Bronchial smooth muscle cell (primary cell): ENCODE measurements at places on chromosomes 3 and 15. TPM values are rescaled to one million over a fixed set of nuclear protein-coding genes. Genes with fewer than 3 reads are reported as not detected.

The RAP2B gene
- total RNA-seq: 18.3 and 18.5 TPM in 2 replicates

The CCDC39 gene
- total RNA-seq: under 0.01 and 0.52 TPM in 2 replicates

The ATP10A gene
- 2.5 and 4.3 TPM in 2 replicates for total RNA-seq

The IL12A gene
- total RNA-seq: 0.17 and 0.63 TPM in 2 replicates

The NRROS gene
- total RNA-seq: 0.34 and 0.63 TPM in 2 replicates

The GOLGA6L9 gene
- 1.7 and 2.7 TPM in 2 replicates for total RNA-seq

The LINGO1 gene
- total RNA-seq: not detected in 2 replicates

The MCF2L2 gene
- total RNA-seq: 0.09 and 0.32 TPM in 2 replicates
